GOT3 (cell line): ENCODE measurements at places on chromosomes 3 and 15.

DNA sequence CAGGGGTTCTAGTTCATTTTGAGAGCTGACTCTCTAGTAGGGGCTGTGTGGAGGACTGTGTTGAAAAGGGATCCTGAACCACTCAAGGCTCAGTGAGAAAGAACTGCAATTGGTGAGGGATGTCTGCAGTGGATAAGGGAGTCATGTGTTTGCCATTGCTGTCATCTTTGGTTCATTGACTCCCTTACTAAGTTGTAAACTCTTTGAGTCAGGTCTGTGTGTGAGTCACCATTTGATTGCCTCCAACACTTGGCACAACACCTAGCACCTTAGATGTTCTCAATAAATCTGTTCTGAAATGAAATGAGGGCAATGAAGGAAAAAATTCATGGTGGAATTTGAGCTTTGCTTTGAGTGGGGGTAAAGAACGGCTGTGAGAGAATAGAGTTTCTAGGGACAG is 51.7 kb downstream of the PLS1 start:
- no peak for DNase-seq

- DNase-seq, result no peak
Observed at GRCh38 chr3:178785961-178786360, 249.7 kb downstream of the KCNMB2 start.

- DNase-seq, result no peak
Observed at GRCh38 chr3:69368129-69368741, 17.7 kb downstream of the FRMD4B start.

DNA sequence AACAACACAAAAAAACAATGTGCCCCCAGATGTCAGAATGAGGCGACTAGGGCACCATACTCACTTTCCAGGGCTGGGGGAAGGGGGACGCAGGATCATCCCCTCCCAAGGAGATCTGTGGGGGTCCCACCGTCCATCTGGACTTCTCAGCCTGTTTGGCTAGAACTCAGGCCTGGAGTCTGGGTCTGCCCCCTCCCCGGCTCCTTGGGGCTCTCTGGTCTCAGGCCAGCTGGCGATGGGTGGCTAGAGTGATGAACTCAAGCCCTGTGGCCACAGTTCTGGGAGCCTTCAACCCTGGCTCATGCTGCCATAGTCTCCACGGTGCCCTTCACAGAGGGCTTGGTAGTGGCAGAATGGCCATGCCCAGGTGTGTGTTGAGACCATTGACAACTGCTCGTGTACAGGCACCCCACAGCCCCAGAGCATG is 13.6 kb downstream of the ZBTB47 start:
- DNase-seq, result no peak

DNA sequence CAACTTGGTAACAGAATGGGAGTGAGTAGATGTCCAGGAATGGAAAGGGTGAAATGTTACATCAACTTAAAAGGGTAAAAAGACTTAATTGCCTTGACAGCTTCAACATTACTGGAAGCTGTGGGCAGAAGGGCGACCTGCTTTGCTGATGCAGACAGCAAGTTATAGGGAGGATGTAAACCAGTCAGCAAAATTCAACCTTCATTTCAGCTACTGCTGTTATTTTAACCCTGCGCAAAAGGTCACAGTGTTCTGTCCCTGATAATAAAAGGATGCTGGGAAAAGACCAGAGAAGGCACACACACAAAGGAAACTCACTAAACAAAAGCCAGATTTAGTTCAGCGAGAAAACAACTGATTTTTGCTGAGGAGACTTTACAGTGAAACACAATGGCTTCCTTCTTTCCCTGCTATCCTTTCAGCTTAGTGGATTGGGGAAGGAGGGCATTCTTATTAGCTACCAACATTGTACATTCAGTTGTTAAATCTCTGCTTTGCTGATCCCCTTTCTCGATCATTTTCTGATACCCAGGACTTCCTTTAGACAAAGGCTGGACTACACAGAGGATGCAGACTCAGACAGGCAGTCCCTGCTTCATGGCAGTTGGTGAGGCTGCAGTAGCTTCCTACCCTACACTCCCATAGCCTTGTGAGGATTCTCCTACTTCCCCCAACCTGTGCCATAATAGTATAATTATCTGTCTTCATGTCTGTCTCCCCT is 62.0 kb downstream of the P3H2 start:
- DNase-seq, result no peak

DNA sequence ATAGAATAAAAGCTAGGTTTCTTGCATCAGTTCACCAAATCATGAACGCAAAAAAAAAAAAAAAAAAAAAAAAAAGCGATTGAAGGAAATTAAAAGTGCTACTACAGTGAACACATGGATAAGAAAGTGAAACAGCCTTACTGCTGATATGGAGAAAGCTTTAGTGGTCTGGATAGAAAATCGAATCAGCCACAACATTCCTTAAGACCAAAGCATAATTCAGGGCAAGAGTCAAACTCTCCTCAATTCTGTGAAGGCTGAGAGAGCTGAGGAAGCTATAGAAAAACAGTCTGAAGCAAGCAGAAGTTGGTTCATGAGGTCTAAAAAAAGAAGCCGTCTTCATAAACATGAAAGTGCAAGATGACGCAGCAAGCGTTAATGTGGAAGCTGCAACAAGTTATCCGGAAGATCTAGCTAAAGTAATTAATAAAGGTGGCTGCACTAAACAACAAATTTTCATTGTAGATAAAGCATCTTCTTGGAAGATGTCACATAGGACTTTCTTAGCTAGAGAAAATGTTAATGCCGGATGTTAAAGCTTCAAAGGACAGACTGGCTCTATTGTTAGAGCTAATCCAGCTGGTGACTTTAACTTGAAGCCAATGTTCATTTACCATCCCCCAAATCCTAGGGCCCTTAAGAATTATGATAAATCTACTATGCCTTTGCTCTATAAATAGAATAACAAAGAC is 19.2 kb downstream of the P3H2 start:
- DNase-seq, result no peak

GRCh38 chr3:120524171-120524923 is 71.8 kb upstream of the NDUFB4 start:
- DNase-seq, result no peak

DNA sequence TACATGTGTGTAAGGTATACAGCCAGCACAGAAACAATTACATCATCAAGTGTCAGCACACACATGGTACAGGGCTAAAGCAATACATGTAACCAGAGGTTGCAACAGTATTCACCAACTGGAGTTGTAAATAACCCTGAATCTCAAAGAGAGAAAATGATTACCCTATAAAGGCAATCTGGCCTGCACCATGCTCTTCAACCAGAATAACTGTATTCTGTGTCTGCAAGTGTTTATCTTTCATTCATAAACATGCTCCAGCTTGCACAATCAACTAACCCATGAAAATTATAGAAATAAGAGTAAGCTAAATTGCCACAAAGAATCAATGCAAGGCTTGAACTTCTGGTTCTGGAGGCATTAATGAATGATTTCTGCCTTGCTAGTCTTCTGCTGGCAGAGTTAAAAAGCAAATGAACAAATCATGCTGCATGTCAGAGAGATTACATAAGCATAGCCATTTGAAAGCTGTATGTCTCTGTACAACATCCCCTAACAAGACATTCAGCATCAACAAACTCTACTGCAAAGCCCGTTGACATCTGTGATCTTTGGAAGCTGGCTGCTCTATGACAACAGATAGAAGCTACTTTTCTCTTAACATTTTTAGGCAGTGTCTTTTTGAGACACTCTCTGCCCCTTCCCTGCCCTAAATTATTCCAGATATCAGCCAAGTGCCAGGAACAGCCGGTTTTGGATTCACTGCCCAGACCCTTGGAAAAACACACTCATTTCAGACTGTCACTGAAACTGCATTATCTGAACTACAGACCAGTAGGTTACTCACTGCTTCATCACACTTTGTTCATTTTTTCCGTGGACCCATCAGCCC is 871.0 kb downstream of the OTOL1 start:
- DNase-seq, result no peak
